ENCODE measurements at places on chromosomes 13 and 19. TPM values are rescaled to one million over a fixed set of nuclear protein-coding genes. Genes with fewer than 3 reads are reported as not detected.

DNA sequence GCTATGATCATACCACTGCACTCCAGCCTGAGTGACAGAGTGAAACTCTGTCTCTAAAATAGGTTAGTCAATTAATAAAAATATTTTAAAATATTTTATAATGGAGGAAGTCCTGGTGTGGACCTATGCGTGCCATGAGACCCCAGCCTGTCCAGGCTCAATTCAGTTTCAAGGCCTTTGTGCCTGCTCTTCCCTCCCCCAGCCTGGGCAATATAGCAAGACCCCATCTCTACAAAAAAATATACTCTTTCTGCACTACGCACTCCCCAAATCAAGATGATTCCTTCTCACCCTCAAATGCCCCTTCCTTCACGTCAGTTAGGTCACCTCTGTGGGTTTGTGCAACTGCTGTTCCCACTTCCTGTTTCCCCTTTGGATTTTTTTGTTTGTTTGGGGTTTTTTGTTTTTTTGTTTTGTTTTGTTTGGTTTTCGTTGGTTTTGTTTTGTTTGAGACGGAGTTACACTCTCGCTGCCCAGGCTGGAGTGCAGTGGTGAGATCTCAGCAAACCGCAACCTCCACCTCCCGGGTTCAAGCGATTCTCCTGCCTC is 1.4 kb upstream of the HSH2D start:
- DNase-seq = no peak

- no peak for DNase-seq
Observed at GRCh38 chr13:32783067-32783466, 196.8 kb downstream of the PDS5B start.

DNA sequence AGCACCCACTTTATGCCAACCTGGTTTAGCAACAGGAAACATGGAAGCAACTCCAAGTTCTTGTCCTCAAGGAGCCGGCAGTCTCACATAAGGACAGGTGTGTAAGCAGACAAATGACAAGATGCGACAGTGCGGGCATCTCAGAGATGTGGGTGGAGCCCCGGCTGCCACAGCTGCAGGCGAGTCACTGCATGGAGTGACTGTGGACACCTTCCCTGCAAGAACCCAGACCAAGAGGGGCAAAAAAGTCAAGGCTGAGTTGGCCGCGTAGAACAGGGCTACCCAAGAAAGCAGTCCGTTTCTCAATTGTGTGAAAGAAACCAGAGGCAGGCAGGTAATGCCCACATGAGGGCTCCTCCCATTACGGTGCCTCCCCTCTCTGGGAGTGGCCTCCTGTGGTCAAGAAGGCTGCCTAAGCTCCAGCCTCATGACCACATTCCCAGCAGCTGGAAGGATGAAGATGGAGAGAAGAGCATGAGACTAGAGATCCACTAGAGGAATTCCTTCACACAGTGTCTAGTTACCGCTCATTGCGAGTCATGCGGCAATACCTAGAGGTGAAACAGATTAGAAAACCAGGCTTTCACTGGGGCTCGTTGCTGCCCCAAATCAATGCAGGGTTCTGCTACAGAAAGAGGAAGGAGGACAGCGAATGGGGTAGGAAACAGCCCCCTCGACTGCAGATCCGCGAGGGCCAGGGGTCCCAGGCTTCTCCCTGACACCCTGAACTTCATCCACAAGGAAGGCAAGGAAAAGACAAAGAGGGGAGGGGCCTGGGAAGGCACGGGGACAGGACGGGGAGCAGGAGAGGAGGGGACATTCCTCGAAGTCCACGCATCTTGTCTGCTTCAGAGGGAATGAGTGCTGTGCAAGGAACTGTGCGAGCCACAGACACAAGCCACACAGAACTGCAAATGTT is 80.2 kb downstream of the SPACA7 start:
- no peak for DNase-seq

- no peak for DNase-seq
Observed at GRCh38 chr13:44163108-44163507, 210.5 kb upstream of the SERP2 start.

ZNF566 gene
- polyA plus RNA-seq = 6.2 TPM

- DNase-seq = peak; percentile 61
Observed at GRCh38 chr13:113297370-113298042, 467 bp downstream of the LAMP1 start.

- no peak for DNase-seq
Observed at GRCh38 chr13:94708031-94708859, 4.1 kb downstream of the SOX21 start.

GRCh38 chr19:834216-834615 is 6.6 kb downstream of the AZU1 start:
- no peak for DNase-seq

GRCh38 chr13:113065406-113066141 is 40.0 kb upstream of the F7 start:
- no peak for DNase-seq

ZNF235 gene
- 1.9 TPM for polyA plus RNA-seq

GRCh38 chr13:51435002-51435578 is 17.7 kb downstream of the INTS6 start:
- DNase-seq = no peak

Measured in pancreas (tissue), 10 donors.